ENCODE measurements at places on chromosomes 5 and 9.

- DNase-seq: no peak
Observed at GRCh38 chr5:112012104-112012503, 255.1 kb upstream of the NREP start.

GRCh38 chr5:57828221-57828620 lies 345.6 kb upstream of the ACTBL2 start:
- no peak for DNase-seq

DNA sequence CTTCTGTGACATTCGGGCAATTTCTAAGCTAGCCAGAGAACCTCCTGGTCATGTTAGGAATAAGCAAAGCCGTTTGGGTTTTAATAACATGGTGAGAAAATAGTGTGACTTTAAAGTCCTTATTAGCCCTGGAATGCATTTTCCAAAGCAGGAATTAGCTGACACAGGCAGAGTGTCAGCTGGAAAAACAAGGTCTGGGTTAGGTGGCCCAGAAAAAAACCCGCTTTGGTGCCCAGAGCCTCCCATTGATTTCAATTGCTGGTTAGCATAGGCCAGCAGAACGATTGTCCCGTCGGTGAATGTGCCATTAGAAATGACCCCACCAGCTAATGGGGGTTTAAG lies 62.1 kb upstream of the CPEB4 start:
- DNase-seq: no peak

GRCh38 chr5:74357827-74358226 lies 282.7 kb downstream of the ENC1 start:
- no peak for DNase-seq

- no peak for DNase-seq
Observed at GRCh38 chr5:122315521-122315920, 3.5 kb downstream of the SNCAIP start.

GRCh38 chr5:87156631-87157030 lies 111.1 kb upstream of the RASA1 start:
- no peak for DNase-seq

- DNase-seq: no peak
Observed at GRCh38 chr5:144035046-144035740, 135.3 kb downstream of the YIPF5 start.

DNA sequence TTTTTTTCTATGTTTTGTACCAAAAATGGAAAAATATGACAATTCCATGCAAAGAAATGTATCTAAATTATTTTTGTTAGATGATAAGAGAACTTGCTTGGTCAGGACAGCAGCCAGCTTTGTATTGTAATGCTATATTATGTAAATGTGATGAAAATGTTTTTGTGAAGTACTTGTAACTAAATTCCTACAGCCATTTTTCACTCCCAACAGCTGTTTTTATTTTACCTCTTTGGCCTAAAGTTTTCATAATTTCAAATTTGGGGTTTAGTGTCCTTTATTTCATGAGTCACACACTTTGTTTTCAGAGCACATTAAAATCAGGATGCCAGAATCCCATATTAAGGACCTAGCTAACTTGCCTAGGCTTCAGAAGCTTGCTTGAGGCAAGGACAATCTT lies 64.1 kb downstream of the WDR41 start:
- DNase-seq: no peak
